ENCODE measurements at places on chromosomes 3 and 15. TPM values are rescaled to one million over a fixed set of nuclear protein-coding genes. Genes with fewer than 3 reads are reported as not detected.

DNA sequence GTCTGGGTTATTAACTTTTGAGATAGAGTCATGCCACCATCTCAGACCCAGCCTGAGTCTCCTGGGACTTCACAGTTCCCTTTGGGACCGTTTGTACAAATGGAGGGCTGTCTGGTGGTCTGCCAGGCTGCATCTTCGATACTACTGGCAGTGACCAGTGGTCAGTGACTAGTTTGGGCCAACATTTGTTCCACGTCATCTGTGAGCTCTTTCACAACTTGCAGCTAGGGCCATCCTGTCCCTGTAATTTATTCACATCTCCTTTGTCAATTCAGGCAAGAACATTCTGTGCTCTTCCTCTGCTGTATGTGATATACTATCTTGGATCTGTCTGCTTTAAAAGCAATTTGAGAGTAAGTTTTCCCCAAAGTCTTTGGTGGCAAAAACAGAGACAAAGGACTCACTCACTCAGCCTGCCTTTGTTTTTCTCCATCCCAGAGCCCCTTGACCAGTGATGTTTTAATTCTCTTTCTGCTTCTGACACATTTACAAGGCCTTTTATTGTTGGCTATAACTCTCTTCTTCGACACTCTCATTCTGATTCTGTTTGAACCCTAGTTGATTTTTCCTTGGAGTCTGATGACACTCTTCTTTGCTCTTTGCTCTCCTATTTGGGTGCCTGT is 353.4 kb downstream of the EPHB1 start:
- H3K4me3 ChIP-seq: no peak overlapping the region
- no peaks in the 10 kb centered on the region for H3K36me3 ChIP-seq

TMC3 gene
- not detected for total RNA-seq

TRIM59 gene
- 31.8 TPM for total RNA-seq

ANP32A gene
- total RNA-seq: 280 TPM

DNA sequence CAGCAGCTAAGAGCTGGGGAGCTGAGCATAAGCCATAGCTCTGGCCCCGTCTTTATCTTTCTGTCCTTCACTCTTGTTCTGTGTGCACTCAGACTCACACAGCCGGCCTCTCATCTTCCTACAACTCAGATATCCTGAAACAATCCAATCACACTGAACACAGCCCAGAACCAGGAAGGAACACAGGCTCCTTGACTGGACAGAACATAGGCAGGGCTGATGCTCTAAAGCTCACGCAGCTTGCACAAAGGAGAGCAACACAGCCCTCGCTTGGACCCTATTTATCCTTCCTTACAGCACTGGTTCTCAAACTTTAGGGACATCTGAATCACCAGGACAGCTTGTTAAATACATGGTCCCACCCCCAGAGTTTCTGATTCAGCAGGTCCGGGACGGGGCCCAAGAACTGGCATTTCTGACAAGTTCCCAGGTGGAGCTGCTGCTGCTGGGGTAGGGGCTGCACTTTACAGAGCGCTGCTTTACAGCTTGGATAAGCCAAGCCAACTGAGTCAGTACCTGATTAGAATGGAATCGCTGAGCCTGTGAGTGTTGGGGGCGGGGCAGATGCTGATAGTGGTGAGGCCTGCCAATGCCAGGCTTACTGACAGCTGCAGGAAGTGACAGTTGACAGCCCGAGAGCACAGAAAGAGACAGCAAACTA is 65.1 kb downstream of the MRPL46 start:
- peaks cover 4% of the 10 kb centered on the region for H3K4me1 ChIP-seq
- no peaks in the 10 kb centered on the region for H3K36me3 ChIP-seq
- DNase-seq: peak; percentile 59

- no peak for DNase-seq
- peaks cover 21% of the 10 kb centered on the region for H3K27me3 ChIP-seq
- H3K36me3 ChIP-seq: no peaks in the 10 kb centered on the region
- H3K4me3 ChIP-seq: no peak overlapping the region
- no peak overlapping the region for H3K27ac ChIP-seq
These were observed 14.0 kb upstream of the NEO1 start for GRCh38 chr15:73038220-73038619.

CIDEC gene
- total RNA-seq: not detected

GRIP2 gene
- not detected for total RNA-seq

GPR149 gene
- total RNA-seq: not detected

CYFIP1 gene
- total RNA-seq: 56.7 TPM

DNA sequence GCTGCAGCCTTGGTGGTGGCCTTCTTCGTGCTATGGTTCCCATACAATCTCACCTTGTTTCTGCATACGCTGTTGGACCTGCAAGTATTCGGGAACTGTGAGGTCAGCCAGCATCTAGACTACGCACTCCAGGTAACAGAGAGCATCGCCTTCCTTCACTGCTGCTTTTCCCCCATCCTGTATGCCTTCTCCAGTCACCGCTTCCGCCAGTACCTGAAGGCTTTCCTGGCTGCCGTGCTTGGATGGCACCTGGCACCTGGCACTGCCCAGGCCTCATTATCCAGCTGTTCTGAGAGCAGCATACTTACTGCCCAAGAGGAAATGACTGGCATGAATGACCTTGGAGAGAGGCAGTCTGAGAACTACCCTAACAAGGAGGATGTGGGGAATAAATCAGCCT is 10.4 kb downstream of the CYP8B1 start:
- no peaks in the 10 kb centered on the region for H3K4me1 ChIP-seq
- peaks cover 24% of the 10 kb centered on the region for H3K27me3 ChIP-seq
- H3K27ac ChIP-seq: no peak overlapping the region
- H3K36me3 ChIP-seq: no peaks in the 10 kb centered on the region
- no peak overlapping the region for H3K4me3 ChIP-seq

DNA sequence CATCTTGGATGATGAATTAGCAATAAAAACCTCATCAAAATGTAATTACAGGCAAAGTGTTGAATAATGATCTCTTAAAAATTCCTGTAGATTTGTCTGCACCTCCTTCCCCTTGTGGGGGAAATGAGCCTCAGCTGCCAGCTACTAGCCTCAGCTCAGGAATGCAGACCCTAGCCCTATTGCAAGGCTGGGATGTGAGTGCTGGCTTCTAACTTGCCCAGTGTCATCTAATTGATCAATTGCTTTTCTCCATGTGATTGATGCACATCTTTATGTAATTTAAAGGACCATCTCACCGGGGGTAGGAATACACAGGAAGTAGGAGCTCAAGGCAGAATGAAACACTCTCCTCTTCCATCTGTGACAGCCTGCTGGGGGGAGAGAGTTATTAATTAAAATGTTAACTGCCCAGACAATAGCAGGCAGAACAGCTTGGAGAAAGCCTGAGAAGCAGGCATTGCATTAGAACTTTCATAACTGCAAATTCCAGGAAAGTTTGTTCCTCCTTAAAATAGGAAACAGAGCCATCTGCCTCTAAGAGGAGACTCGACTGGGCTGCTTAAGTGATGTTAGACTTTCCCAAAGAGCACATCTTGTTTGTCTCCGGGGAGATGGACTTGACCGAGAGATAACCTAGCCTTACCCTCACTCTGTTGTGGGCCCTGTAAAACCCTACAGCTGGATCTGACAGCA is 69.6 kb downstream of the LRTM1 start:
- H3K27ac ChIP-seq: no peak overlapping the region
- no peak for DNase-seq
- H3K4me3 ChIP-seq: no peak overlapping the region

- peaks cover 11% of the 10 kb centered on the region for H3K27me3 ChIP-seq
- H3K4me3 ChIP-seq: no peak overlapping the region
- no peaks in the 10 kb centered on the region for H3K36me3 ChIP-seq
- no peak for DNase-seq
- H3K4me1 ChIP-seq: no peaks in the 10 kb centered on the region
These were observed 22.6 kb downstream of the CLDN18 start for GRCh38 chr3:138032567-138032966.

RETNLB gene
- total RNA-seq: not detected

DNA sequence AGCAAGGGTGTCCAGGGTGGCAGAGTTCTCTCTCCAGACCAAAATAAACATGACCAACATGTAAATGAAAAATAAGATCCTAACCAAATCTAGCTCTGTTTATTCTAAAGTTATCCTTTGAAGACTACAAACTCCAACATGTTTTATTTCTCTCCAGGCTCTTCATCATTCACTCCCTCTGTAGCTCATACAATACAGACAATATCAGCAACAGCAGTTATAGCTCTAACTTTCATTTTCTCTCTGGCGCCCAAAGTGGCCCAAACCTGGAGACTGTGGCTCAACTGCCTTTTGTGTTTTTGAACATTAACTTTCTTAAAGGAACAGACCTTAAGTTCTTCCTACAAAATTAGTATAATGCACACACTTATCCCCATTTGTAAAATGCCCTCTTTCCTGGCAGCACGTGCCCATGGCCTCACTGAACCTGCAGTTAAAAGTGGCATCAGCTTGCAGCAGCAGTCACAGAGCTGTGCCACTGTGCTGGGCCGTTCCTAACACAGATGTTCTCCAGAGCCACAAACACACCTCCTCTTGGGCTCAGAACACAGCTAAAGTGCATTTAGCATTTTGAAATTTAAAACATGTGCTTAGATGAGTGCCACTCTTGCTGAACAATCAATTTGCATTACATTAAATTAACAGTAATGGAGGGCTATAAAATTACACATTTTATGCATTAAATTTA is 91.9 kb downstream of the RORA start:
- DNase-seq: no peak
- H3K27me3 ChIP-seq: peaks cover 34% of the 10 kb centered on the region
- peaks cover 4% of the 10 kb centered on the region for H3K4me1 ChIP-seq
- H3K36me3 ChIP-seq: no peaks in the 10 kb centered on the region

GOLGA6A gene
- total RNA-seq: not detected

DNA sequence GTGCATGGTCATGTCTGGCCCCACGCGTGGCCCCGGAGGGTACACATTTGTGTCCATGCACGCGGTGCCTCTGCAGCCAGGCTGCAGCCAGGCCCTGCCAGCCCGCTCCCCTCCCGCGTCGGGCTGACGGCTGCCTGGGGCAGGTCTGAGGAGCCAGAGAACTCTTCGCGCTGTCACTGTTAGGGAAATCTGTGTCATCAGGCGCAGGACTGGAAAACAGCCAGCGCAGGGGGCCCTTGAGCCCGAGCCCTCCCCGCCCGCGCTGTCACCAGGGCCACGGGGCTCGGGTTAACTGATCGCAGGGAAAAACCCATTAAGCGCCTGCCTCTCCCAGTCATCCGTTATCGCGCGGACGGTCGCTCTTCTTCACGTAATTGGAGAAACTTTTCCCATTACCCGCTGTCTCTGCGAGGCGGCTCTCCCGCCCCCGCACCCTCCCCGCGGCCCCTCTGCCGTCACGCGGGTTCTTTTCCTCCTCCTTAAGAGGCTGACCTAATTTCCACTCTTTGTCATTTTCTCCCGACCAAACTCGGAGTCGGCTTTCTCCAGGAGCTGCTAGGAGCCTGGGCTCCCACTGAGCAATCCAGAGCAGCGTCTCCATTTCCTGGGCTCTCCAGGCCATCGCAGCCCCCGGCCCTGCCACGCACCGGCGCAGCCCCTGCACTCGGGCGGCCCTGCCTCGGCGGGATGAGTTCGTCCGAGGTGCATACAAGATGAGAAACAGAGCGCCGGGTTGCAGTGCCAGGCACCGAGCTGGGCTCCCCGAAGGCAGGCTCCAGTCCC is 57.5 kb upstream of the PRR23E start:
- H3K4me3 ChIP-seq: no peak overlapping the region
- no peaks in the 10 kb centered on the region for H3K36me3 ChIP-seq
- DNase-seq: no peak
- H3K4me1 ChIP-seq: peaks cover 2% of the 10 kb centered on the region

DNA sequence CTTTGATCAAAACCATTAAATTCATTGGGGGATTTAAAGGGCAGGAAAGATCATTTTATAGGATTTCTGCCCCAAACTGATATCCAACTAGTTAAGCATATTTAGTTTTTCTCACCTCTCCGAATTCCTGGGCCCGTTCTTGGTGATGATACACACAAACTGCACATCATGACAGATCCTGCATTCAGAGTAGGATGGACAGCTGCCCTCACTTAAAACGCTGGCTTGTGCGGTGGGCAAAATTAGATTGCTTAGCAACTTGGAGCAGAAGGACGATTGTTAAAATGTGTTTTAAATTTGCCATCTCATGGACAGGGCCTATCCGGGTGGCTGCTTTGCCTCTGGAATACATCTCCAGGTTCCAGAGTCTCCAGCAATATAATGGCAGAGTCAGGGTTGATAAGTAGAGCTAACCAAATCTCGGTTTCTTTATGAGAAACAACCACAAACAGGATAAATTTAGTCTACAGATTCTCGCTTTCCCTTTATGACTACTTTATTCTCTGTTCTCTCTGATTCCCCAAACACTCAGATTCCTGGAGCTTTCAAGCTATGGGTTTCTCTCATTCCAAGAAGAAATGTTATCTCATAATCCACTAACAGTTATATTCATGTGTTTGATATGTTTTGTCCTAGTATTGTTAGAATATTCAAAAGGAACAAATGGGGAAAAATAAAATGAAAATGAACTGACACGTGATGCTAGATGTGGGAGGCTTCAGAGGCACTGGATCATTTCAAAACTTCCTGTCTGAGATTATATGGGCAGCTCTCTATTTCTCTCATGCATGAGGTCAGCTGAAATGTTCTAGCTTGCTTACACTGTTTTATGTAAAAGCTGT is 1014.1 kb upstream of the SEMA6D start:
- H3K36me3 ChIP-seq: no peaks in the 10 kb centered on the region
- H3K27ac ChIP-seq: no peak overlapping the region
- no peak overlapping the region for H3K4me3 ChIP-seq
- DNase-seq: no peak
- H3K4me1 ChIP-seq: no peaks in the 10 kb centered on the region

GRCh38 chr3:110526777-110527727 is 544.6 kb upstream of the NECTIN3 start:
- no peak overlapping the region for H3K4me3 ChIP-seq
- H3K27me3 ChIP-seq: no peaks in the 10 kb centered on the region
- DNase-seq: no peak
- no peak overlapping the region for H3K27ac ChIP-seq
- H3K36me3 ChIP-seq: no peaks in the 10 kb centered on the region
- H3K4me1 ChIP-seq: no peaks in the 10 kb centered on the region

NFKBIZ gene
- total RNA-seq: 57.2 TPM

GRAMD2A gene
- 0.21 TPM for total RNA-seq

DNA sequence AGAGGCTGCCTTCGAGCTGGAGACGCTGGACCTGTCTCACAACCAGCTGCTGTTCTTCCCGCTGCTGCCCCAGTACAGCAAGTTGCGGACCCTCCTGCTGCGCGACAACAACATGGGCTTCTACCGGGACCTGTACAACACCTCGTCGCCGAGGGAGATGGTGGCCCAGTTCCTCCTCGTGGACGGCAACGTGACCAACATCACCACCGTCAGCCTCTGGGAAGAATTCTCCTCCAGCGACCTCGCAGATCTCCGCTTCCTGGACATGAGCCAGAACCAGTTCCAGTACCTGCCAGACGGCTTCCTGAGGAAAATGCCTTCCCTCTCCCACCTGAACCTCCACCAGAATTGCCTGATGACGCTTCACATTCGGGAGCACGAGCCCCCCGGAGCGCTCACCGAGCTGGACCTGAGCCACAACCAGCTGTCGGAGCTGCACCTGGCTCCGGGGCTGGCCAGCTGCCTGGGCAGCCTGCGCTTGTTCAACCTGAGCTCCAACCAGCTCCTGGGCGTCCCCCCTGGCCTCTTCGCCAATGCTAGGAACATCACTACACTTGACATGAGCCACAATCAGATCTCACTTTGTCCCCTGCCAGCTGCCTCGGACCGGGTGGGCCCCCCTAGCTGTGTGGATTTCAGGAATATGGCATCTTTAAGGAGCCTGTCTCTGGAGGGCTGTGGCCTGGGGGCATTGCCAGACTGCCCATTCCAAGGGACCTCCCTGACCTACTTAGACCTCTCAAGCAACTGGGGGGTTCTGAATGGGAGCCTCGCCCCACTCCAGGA is 21.1 kb downstream of the NRROS start:
- no peak overlapping the region for H3K27ac ChIP-seq
- no peaks in the 10 kb centered on the region for H3K27me3 ChIP-seq
- no peak for DNase-seq
- H3K36me3 ChIP-seq: peaks cover 30% of the 10 kb centered on the region

RTP1 gene
- total RNA-seq: not detected

ARHGEF26 gene
- 0.12 TPM for total RNA-seq
